ENCODE measurements at places on chromosomes 4 and X.

- DNase-seq: no peak
Measured at GRCh38 chrX:115966920-115967319, 203.6 kb upstream of the AGTR2 start.

DNA sequence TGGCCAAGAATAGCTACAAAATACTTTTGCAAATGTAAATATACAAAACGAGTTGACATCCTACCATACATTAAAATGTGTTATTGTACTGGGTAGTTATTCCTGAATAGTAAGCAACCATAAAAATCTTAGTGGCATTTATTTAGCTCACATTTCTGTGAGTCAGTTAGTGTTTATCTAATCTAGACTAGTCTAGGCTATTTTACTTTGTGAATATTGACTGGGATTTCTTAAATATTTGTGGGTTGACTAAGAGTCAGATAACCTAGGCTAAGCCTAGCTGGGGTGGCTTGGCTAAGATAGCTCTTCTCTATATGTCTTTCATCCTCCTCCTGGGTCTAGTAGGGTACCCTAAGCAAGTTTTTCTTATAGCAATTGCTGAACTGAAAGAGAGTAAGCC lies 543.8 kb upstream of the DIAPH2 start:
- DNase-seq: no peak

DNA sequence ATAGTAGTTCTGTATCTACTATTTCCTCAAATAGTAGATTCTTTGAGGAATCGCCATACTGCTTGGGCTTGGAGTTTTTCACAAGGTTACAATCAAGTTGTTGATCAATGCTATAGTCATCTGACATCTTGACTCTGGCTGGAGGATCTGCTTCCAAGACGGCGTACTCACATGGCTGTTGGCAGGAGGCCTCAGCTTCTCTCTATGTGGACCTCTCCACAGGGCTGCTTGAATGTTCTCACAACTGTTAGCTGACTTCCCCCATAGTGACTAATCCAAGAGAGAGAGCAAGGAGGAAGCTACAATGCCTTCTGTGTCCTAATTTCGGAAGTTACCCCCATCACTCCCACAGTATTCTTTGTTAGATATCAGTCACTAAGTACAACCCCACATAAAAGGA lies 10.3 kb downstream of the EGFL6 start:
- no peak for DNase-seq

- no peak for DNase-seq
Measured at GRCh38 chrX:46812445-46812844, 24.4 kb upstream of the RP2 start.

DNA sequence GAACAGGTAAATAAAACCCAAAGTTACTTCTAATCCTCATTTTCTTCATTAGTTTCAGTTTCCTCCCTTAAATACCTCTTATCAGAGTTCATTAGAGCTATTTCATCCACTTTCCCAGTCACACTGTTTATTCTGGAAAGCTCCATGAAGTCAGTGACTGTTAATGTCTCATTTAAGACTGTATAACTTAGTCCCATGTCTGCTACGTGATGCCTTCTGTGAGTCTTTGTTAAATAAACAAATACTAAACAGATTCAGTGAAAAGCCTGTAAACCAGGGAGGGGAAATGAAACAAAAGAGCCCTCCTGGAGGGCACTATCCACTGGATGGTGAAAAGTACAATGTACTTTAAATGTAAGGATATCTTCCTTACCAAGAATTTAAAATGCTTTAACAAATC lies 24.7 kb downstream of the ACE2 start:
- no peak for DNase-seq

DNA sequence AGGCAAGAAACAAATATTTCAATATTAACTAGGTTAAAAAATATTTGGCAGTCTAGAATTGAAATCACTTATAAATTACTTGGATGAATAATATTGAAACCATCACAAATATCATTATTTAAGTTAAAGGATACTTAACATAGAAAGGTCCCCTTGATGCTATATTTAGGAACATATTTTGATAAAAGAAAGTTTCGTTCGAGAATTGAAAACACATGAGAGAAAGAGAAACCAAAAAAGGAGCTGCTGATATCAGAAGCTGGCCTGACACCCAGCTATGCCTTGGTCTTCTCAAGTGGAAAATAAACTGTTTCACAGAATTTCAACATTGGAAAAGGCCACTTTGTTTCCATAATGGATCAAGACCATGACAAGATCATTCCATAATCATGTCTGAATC lies 762.4 kb downstream of the DMD start:
- no peak for DNase-seq

DNA sequence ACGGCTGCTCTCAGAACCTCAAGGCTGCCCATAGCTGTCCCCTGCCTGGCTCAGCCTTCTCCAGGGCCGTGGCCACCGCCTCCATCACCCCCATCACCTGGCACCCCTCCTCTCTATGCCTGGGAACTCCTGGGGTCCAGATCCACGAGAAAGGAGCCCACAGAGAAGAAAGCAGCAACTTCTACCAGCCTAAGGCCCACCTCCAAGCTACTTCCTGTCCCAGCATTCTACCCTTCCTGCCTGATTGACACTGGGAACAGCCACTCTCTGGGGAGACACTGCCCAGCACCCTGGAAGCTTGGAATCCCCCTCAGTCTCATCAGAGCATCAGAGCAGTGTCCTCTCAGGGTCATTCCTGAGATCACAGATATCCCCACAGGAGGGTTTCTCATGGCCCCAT lies 36.9 kb upstream of the PROM1 start:
- no peak for DNase-seq

DNA sequence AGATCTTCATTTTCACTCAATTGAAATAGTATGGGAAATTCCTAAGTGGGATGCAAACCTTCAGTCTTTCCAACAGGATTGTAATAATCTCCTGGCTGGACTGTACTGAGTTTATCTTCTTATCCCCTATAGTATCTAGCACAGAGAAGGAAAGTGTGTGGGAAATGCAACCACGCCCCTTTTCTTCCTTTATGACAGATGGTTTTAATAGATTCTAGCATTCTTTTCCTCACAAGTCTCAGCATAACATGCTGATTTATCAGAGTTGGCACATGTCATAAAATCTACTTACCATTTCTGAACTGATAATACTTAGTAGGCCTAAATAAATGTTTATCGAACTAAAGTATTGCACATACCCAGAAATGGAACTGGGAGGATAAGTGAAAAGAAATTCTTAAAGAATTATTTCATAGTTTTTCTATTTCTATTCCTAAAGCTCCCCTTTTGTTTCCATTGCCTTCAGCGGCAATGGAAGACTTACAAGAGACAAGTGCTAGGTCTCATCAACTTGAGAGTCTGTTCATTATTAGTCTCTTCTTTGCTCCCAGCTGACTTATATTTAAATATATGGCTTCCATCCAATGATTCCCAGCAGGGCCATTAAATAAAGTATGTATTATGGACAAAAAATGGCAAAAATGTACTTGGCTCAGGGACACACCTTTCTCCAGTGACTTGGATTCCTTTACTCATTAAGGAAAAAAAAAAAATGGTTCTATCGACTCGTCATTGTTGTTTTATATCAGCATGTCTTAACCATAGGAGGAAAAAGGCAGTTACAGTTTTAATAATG lies 484.5 kb downstream of the IL1RAPL1 start:
- no peak for DNase-seq
